DMS53 (cell line): ENCODE measurements at places on chromosomes 4 and X.
A peak's percentile ranks its signal among the peaks of the same experiment; 100 is the strongest.

GRCh38 chrX:35842674-35843073 is 44.5 kb downstream of the MAGEB16 start:
- DNase-seq = peak; percentile 2

- no peak for DNase-seq
Observed at GRCh38 chr4:7956934-7957656, 17.4 kb upstream of the AFAP1 start.

DNA sequence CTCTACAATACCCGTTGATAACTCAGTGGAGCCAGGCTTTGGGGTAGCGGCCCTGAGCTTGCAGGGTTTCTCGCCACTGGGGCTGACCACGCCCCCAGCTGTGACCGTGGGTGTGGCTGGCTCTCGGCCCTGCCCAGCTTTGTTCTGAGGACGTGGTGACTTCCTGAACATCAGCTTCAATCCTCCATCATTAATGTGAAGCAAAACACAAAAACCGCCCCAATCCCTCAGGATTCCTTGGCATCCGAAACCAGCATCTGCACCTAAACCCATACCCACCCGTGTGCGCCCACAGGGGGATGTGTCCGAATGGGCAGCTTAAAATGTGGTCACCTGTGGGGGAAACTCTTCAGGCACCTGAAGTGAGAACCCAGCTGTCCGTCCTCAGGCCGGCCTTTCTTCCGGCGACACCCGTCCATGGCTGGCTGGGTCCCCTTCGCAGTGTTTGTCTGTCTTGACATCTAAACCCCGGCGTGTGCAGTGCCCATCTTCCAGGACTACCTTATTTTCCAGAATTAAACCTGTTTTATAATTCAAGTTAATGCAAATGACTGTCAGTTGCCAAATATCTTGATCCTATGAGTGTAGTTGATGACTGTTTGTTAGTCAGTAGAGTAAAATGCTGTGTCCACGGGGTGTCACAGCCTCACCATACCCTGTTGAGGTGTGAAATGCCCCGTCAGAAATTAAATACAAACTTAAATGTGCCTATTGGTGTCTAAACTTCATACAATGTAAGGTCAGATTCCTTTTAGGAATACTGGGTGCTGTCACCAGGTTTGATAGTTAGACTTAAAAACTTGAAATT is 27.3 kb downstream of the NELFA start:
- peak; percentile 61 for DNase-seq

GRCh38 chr4:123849495-123849894 is 452.9 kb downstream of the SPRY1 start:
- no peak for DNase-seq

DNA sequence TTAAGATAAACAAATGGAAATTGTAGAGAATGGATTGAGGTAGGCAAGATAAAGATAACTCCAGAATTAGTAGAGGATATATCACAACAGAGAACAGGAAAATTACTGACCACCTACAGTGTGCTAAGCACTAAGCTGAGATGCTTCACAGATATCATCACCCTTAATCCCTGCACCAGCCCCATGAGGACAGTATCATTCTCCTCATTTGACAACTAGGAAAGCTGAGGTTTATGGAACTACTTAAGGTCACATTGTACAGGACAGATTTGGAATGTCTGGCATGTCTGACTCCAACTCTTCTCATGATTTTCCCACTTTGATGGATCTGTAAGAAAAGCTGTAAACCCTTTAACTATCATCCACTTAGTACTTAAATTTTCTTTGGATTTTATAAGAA is 95.5 kb downstream of the CASK start:
- DNase-seq = no peak
